ENCODE measurements at places on chromosomes 6 and 20. TPM values are rescaled to one million over a fixed set of nuclear protein-coding genes. Genes with fewer than 3 reads are reported as not detected.

GRCh38 chr6:135941275-135942025, 89.9 kb downstream of the PDE7B start:
- no peak for DNase-seq

DNA sequence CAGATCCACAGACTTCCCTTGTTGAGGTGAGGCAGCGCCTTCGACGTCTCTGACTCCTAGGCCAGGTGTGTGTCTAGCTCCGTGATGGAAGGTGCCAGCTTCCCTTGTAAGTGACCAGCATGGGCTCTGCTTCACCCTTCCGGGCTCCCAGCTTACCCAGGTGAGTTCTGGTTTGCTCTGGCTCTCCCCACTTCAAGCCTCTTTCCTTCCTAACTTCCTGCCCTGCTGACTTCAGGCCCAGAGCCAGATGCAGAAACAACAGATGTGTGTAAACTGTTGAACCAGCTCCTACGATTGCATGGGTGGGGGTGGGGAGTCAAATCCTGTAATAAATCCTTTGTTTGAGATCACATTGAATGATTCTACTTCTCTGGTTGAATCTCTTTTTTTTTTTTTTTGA, 51.6 kb upstream of the BMP6 start:
- DNase-seq: no peak

The MYB gene
- total RNA-seq: 23.8 TPM

DNA sequence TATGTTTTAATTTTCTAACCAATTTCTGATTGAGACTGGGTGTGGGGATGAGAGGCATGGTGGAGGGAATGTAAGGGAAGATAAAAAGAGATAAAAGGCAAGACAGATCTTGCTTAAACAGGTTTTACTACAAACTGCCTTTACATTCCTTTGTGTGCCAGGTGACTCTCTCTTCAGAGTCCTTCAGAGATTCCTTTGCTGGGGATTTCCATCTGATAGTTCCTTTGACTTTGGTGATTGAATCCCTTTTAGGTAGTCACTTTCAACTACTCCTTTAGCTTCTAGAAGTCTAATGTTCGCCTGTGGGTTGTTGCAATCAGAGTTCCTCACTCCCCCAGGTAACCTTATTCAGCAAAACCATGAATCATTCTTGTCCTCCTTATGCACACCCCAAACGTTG, 283.3 kb upstream of the MANEA start:
- no peak for DNase-seq

- no peak for DNase-seq
These were observed 21.6 kb downstream of the CNKSR3 start for GRCh38 chr6:154488802-154489437.

The IP6K3 gene
- total RNA-seq: not detected

GRCh38 chr6:159172091-159172491, 2.9 kb downstream of the FNDC1 start:
- no peak for DNase-seq

The RAET1E gene
- not detected for total RNA-seq

DNA sequence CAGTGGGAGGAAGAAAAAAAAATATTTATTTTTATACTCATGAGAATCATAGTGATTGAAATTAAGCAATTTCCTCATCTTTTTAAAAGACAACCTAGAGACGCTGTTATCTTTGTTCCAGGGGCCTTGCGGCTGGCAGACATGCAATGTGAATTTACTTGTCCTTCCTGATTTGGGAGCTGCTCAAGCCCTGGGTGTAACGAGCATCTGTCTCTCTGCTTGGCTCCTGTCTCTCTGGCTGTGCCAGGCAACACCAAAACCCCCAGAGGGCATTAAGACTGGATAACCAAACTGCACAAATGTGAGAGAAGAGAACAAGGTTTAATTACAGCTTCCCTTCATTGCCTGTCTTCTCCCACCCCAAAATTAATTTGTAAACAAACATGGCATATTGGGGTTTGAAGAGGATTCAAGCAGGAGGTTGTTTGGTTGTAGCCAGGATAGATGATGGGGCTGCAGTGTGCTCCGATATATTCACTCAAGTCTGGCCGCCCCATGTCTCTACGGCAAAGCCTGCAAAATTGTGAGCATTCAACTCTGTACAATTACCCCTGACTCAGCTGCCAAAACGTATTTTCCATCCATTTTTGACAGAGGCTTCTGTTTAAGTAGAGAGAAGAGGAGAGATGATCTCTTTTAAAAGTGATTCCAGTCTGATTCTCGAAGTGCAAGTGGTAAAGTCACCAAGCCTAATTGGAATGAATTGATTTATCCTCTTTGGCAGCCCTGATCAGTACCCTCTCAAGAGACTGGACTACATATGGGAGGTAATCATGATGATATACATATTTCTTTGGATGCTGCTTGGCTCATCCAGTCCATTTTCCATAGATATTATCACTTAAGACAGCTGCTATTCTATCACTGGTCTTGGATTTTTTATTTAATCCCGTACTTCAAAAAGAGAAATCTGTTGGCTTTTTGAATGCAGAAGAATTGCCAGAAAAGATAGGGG, 170.2 kb downstream of the SLC24A3 start:
- no peak for DNase-seq

- peak; percentile 86 for DNase-seq
These were observed 21.5 kb downstream of the OR2B2 start for GRCh38 chr6:27890445-27891319.

DNA sequence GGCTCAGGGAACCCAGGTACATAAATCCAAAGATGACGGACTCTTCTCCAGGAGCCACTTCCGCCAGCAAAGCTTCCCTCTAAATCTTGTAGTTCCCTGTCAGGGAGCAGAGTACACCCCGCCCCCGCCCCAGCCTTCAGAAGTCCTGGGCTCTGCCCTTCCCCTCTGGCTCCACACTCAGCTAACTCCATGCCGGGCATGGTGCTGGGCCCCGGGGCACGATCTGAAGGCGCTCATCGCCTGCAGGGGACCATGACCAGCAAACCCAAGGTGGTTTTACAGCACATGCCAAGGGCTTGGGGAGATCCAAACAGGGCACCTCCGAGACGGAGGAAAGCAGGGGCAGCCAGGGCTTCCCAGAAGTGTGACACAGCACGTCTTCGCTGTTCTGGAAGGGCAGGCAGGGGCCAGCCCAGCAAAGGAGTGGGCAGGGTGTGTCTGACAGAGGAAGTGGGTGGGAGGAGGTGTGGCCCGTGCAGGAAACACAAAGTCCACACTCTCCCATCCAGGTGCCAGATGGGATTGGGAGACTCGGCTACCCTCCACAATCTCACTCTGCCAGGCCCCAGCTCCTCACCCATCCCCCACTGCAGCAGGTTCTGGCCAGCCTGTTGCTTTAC, 41.6 kb upstream of the SLC22A2 start:
- DNase-seq: no peak

The BPIFB4 gene
- total RNA-seq: not detected

GRCh38 chr20:51487565-51488268, 54.8 kb downstream of the NFATC2 start:
- DNase-seq: no peak

DNA sequence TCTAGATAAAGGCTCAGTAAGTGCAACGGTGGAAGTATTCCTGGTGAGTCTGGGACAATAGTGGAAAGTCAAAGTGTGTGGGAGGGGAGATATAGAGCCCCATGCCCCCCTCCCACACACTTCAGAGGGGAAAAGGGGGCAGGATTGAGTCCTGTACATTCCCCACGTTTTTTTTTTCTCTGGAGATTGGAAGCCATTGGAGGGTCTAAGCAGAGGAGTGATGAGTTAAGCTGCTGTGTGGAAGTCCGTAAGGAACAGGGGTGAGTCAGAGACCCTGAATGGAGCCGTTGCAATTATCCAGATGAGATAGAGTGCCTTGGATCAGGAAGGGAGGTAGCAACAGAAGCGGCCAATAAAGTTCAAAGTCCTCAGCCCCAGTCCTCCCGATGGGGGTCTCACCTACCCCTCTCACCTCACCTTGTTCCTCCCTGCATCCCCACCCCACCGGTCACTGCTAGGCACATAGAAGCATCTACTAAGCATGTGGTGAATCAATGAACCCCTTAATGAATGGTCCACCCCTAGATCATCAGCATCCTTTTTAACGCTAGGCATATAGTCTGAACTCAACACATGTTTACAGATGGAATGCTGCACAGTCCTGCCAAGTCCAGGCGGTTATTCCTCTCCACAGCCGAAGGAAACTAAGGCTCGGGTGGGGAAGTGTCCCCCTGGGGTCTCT, 662 bp upstream of the SLC9A8 start:
- DNase-seq: no peak

The ADGRF1 gene
- not detected for total RNA-seq

The WFDC5 gene
- total RNA-seq: not detected

The RUNX2 gene
- total RNA-seq: 9.5 TPM

- DNase-seq: no peak
These were observed 23.2 kb downstream of the HLA-DPA1 start for GRCh38 chr6:33050014-33050810.
